ENCODE measurements at places on chromosomes 1 and 21.

GRCh38 chr1:24636661-24637357 lies 6.3 kb upstream of the SRRM1 start:
- DNase-seq: no peak

DNA sequence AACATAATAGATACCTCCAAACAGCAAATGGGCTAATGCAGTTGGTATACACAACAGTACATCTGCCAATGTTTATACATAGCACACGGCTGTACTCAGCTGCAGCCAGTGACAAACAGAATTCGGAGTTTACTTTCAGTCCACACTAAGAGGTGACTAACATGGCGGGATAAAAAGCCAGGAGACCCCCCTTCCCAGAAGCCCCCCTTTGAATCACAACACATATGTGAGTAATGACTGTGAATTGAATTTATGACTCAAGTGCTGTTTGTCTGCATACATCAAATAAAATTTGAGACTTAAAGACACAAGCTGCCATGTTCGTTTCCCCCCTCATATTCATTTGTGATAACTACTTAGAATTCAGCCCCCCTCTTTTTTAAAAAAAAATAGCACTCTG lies 113.2 kb downstream of the RUNX1 start:
- no peak for DNase-seq

DNA sequence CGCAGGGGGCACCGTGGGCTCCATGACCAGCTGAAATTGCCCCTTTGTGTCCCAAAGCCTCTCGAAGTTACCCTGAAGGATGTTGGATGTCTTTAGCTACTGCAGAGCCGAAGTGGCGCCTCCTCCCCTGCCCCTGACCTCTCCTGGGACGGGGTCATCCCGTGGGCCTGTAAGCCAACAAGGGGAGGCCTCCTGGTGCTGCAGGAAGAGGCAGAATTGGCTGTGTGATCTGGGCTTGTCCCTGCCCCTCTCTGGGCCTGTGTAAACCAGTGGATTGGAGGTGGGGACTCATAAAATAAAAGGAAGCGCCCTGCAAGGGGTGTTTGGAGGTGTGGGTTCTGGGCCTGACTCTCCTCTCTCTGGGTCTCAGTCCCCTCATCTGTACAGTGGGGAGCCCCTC lies 2.1 kb upstream of the TAS1R2 start:
- DNase-seq: no peak

DNA sequence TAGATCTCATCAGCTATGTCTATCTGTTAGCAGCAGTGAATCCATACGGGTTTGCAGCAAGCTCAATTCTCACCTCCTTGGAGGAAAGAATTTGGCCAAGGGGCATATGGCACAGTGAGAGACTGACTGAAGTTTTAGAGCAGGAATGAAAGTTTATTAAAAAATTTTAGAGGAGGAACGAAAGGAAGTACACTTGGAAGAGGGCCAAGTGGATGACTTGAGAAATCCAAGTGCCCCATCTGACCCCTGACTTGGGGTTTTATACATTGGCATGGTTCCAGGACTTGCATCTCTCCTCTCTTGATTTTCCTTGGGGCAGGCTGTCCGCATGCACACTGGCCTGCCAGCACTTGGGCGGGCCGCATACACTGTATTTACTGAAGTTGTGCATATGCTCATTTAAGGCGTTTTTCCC lies 9.2 kb upstream of the OSBPL9 start:
- DNase-seq: no peak

DNA sequence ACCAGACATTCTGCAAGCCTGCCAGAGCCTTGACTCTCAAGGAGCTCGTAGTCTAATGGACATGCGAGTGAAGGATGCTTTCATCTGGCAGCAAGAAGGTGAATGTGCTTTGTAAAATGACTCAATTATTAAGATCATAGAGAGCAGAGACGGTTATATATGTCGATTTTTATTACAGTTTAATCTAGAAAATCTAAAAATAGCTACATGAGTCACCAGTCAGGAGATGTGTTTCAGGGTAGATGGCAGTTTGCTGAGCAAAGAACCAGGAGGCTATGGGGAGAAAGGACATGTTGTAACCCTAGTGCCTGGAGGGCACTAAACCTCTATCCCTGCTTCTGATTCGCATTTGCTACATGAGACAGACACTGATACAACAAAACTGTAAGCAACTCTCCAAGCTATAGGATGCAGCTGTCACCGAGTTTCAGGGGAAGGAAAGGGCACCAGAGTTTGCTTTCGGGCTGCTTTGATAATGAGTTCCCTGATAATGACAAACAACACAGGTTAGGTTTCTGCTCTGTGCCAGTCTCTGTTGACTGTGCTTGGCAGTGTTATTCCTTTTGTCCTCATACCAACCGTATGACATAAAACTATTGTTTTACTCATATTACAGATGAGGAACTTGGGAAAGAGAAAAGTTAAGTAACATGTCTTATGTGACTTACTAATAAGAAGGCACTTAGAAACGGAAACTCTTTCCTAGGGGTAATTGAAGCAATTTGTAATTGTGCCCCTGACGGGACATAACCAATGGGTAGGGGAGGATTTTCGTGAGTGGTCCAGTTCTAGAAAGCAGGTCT lies 43.2 kb downstream of the C1orf198 start:
- no peak for DNase-seq

DNA sequence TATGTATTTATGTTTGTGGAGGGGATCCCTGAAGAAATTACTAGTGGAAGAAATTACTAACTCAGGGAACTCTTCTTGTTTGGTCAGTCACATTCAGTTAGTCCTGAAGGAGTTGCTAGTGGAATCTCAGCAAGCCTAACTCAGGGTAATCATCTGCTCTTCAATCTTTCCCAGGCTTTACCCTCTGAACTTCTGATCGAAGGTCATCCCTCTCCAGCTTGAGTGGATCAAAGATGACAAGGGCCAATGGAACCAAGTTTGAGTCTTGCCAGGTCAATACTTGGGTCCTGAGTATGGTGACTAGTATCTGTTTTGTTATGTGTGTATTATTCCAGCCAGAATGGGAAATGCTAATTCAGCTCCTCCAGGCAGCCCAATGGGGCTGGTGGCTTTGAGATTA lies 49.3 kb downstream of the CFH start:
- DNase-seq: no peak
